Motor neuron (in vitro differentiated cells): ENCODE measurements at places on chromosomes 3 and 15. TPM values are rescaled to one million over a fixed set of nuclear protein-coding genes. Genes with fewer than 3 reads are reported as not detected.

The PCNP gene
- 207 and 212 TPM in 2 replicates for total RNA-seq

The GPR149 gene
- not detected in 2 replicates for total RNA-seq

The TRH gene
- 0.78 and 1.0 TPM in 2 replicates for total RNA-seq

The SI gene
- not detected in 2 replicates for total RNA-seq

The SERINC4 gene
- 0.63 and 1.1 TPM in 2 replicates for total RNA-seq

The LSMEM2 gene
- 0.43 and 0.63 TPM in 2 replicates for total RNA-seq

- no peak for ATAC-seq
Measured at GRCh38 chr3:21665444-21666100, 85.4 kb downstream of the ZNF385D start.

GRCh38 chr3:51657234-51657633 is 13.8 kb upstream of the TEX264 start:
- ATAC-seq, result no peak

DNA sequence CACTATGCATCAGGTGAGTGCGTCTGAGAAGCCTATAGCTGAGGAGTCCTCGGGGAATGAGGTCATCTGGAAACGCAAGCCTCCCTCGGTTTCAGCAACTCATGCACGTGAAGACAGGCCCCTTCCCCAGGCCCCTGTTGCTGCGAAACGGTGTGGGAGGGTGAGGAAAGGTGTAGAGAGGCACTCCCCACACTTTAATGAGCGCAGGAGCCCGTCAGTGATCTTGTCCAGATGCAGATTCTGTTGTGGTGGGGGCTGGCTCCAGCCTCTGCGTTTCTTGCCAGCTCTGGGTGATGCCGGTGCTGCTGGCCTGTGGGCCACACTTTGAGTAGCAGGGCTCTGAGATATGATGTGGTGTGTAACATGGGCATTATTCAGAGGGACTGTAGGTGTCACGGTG is 38.6 kb upstream of the LACTB start:
- ATAC-seq, result peak; percentile 56

DNA sequence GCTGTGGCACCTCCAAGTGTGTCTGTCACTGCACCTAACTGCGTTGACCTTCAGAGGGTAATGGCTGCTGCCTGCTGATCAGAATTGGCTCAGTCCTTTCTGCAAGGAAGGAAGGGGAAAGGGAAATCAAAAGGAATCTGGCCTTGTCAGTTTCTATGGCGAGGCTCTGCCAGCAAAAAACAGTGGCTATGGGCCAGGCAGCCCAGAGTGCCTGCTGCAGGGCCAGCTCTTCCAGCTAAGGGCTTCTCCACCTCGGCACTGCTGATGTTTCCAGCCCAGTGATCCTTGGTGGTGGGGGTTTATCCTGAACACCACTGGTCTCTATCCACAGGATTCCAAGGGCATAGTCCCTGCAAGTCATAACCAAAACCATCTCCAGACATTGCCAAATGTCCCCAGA is 184.3 kb downstream of the TJP1 start:
- ATAC-seq, result no peak

GRCh38 chr3:51721062-51721745 is 14.3 kb downstream of the GRM2 start:
- no peak for ATAC-seq
